ENCODE measurements at places on chromosomes 2 and 18.

DNA sequence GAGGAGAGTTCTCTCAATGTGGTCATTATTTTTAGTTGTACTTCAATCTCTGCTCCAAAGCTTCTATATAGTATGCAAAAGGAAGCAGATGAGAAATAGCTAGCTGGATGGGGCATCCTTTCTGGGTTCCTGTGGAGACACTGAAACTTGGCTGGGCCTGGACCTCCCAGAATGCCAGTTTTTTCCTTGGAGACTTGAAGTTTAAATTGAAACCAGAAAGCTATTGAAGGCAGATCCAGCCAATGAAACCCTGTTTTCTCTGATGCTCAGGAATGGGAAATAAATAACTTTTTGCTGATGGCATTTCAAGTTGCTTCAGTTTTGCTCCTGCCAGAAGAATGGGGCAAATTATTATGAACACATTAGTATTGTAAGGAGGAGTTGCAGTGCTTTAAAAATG, 2.9 kb downstream of the SETBP1 start:
- no peak for DNase-seq

- DNase-seq, result no peak
Observed at GRCh38 chr2:103809415-103809814, 1044.5 kb upstream of the POU3F3 start.

- no peak for DNase-seq
Observed at GRCh38 chr18:9746958-9747357, 38.9 kb downstream of the RAB31 start.

GRCh38 chr2:201707753-201708152, 9.3 kb upstream of the MPP4 start:
- DNase-seq, result no peak

DNA sequence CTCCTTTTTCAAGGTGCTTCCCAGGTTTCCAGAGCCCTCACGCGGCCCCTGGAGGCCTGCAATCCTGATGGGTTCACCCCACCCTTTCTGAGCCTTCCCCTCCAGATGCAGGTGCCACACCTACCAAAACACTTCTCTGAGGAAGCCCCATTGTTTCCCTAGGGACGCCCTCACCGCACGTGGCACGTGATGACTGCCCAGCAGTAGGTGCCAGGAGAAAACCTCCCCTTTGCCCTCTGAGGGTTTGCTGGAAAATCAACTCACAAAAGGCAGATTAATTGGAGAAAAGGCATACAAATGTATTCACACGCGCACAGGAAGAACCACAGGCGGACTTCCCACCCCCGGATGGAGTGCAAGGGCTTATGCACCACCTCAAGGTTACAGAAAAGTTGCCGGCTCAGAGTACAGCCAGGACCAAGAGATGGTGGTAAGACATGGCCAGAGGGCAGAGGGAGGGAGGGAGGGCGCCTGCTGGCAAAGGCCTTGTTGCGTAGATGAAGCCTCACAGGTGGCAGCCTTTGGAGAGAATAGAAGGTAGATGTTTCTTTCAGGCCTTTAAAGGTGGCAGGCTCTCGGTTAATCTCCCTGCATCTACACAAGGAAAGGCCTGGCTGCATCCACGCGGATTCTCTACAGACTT, 269.4 kb upstream of the RAB6C start:
- no peak for DNase-seq

GRCh38 chr18:43393174-43393573, 115.9 kb upstream of the SYT4 start:
- DNase-seq, result no peak

DNA sequence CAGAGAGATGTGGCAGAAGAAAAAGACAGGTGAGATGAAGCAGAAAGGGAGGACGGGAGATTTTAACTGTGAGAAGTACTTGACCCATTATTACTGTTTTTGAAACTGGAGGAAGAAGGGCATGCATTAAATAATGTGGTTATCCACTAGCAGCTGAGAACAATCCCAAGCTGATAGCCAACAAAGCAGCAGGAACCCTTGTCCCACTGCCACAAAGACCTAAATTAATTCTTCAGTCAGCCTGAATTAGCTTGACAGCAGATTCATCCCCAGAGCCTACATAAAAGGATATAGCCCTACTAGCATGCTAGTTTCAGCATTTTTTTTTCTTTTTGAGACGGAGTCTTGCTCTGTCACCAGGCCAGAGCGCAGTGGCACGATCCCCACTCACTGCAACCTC, 19.5 kb upstream of the REG3A start:
- no peak for DNase-seq

- no peak for DNase-seq
Observed at GRCh38 chr2:11505652-11506610, 27.9 kb upstream of the GREB1 start.

GRCh38 chr2:74327199-74327598, 16.0 kb downstream of the SLC4A5 start:
- peak; percentile 61 for DNase-seq

Measured in thyroid gland (tissue), 4 donors.